ENCODE measurements at places on chromosomes 5 and 9. TPM values are rescaled to one million over a fixed set of nuclear protein-coding genes. Genes with fewer than 3 reads are reported as not detected.

DNA sequence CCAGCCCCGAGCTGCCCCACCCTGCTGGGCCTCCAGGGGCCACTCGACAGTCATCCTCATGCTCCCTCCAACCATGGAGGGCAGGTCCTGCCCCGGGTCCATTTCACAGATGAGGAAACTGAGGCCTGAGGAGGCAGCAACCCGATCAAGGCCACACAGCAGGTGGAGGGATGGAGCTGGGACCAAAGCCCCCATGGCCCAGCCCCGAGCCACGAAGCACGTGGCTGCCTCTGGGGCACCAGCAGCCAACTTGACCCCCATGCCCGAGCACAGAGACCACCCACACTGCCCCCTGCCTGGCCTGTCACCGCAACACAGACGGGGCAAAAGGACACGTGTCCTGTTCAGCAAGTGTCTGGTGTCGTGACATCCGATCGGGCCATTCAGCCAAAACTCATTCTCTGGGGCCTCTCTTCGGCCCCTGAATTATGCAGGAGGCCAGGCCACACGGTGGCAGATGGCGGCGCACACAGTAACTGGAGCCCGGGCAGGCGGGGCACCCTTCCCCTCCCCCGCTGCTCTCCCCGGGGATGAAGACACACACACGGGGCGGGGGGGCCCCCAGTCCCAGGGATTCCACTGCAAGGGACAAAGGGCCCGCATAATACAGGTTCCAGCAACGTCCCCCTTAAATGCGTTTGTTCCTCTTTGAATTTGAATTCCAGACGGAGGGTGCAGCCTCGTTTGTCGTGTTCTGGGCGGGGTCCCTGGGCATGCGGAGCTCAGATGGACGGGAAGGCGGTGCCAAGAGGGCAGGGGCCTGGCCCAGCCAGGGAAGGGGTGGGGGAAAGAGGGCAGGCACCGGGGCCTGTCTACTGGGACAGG lies 29.4 kb upstream of the TMEM250 start:
- H3K27ac ChIP-seq = no peak overlapping the region
- H3K27me3 ChIP-seq = peaks cover 5% of the 10 kb centered on the region
- peak; percentile 29 for DNase-seq
- no peaks in the 10 kb centered on the region for H3K36me3 ChIP-seq
- H3K4me3 ChIP-seq = no peak overlapping the region
- H3K4me1 ChIP-seq = peaks cover 18% of the 10 kb centered on the region

Gene TMEM167A
- 146 TPM for total RNA-seq

- H3K4me3 ChIP-seq = no peak overlapping the region
- no peak for DNase-seq
- H3K4me1 ChIP-seq = peaks cover 59% of the 10 kb centered on the region
These were observed 13.3 kb downstream of the PDGFRB start for GRCh38 chr5:150142185-150142958.

Gene SAXO1
- total RNA-seq = 0.02 TPM

DNA sequence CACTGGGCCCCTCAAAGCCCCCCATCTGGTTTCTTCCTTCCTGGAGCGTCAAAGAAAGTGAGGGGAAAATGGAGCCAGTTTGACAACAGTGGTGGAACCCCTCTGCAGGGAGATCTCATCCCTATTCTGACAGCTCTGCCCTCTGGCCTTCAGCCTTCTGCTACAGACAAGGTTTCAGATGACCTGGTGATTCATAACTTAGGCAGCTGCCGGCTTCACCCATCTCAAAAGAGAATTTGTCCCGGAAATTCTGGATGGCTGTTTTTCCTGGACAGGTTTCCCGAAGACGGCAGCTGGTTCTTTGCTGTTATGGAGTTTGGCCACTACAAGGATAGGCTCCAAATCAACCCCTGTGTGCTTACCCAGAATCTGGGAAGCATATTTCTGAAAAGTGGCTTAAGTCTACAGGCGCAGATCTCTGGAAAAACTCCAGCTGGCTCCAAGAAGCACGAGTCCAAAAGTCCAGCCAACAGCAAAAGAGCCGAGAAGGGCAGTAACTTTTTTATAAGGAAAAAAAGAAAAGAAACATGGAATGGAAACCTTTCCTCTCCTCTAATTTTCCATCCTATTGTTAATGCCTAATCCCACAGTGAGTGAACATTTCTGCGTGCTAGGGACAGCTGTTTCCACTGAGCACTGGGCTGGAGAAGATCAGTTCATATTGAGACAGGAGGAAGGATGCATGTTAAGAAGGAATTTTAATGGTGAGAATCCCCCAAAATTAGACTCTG lies 54.5 kb downstream of the ZNF366 start:
- no peak overlapping the region for H3K4me3 ChIP-seq
- no peaks in the 10 kb centered on the region for H3K36me3 ChIP-seq
- peaks cover 3% of the 10 kb centered on the region for H3K27me3 ChIP-seq
- no peak overlapping the region for H3K27ac ChIP-seq
- DNase-seq = no peak

- no peak for DNase-seq
- H3K27me3 ChIP-seq = no peaks in the 10 kb centered on the region
- peaks cover 18% of the 10 kb centered on the region for H3K36me3 ChIP-seq
- peaks cover 10% of the 10 kb centered on the region for H3K4me1 ChIP-seq
- peak overlapping the region; percentile 28 for H3K27ac ChIP-seq
These were observed 9.3 kb downstream of the FBN2 start for GRCh38 chr5:128528637-128529255.

DNA sequence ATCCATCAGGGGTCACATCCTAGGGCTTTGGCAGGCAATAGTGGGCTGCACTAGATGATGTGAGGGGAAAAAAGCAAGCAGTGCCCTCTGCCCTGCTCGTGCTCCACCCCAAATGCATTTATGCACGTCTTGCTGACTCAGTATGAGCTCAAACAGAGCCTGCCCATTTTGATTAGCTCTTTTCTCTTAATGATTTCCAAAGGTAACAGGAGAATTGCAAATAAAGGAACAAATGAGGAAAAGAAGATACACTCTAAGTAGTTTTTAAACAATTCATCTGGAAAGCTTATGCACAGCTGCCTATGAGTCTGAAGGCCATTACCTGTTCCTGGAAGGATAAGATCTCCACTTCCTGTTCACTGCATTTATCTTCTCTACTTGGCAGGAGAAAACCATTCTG lies 364.2 kb downstream of the TMEM232 start:
- H3K27ac ChIP-seq = no peak overlapping the region
- no peaks in the 10 kb centered on the region for H3K36me3 ChIP-seq
- peaks cover 10% of the 10 kb centered on the region for H3K4me1 ChIP-seq

- no peaks in the 10 kb centered on the region for H3K27me3 ChIP-seq
- peak; percentile 85 for DNase-seq
- peaks cover 58% of the 10 kb centered on the region for H3K4me1 ChIP-seq
- H3K27ac ChIP-seq = peak overlapping the region; percentile 67
- H3K4me3 ChIP-seq = peak overlapping the region; percentile 89
- H3K36me3 ChIP-seq = no peaks in the 10 kb centered on the region
These were observed 1.6 kb upstream of the HAPLN1 start for GRCh38 chr5:83721953-83722901.

Gene ARSK
- total RNA-seq = 12.8 TPM

DNA sequence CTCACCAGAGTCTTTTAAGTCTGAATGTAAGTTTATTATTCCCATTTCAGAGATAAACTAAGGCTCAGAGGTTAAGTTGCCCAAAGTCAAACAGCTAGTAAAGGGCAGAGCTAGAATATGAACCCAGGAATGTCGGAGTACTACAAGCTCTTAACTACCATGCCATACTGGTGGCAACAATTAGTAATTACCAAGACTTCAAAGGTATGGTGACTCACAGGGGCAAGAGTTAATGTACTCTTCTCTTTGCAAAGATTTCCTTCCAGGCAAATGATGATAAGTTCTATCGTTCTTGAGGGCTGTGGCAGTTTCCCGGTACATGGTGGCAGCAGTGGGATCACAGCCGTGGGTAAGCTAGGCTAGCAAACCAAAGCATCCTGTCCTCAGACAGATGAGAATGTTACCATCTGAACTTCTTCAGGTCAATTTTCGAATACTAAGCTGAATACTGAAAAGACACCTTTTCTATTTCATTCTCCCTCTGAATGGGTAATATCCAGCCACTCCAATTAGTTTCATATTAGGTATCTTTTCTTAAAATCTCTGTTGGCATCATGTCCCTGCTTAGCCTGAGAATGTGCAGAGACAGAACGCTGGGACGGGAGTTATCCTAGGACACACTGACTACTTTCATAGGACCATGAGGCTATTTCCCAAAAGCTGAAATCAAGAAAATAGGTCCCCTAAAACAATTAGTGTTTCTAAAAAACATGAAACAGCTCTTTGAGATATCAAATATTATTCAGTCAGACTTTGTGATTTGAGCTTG lies 117.0 kb upstream of the NR5A1 start:
- no peak overlapping the region for H3K4me3 ChIP-seq
- H3K27ac ChIP-seq = no peak overlapping the region
- H3K36me3 ChIP-seq = no peaks in the 10 kb centered on the region
- no peak for DNase-seq
- peaks cover 23% of the 10 kb centered on the region for H3K4me1 ChIP-seq

DNA sequence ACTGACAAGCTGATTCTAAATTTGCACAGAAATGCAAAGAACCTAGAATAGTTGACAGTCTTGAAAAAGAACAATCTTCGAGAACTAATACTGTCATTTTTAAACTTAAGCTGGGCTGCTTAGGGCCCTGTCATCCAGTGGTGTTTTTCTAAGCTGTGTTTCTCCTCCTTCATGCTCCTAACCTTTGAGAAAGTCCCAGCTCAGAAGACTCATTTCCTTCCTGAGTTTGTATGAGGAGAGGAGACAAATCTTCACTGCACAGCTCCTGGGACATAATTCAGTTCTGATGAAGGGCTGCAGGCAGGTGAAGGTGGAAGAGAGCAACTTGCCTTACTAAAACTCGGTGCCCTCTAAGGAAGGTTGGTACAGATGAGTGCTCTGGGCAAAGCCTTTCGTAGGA lies 109.5 kb upstream of the ANKRD55 start:
- H3K27ac ChIP-seq = no peak overlapping the region
- H3K27me3 ChIP-seq = no peaks in the 10 kb centered on the region
- H3K4me3 ChIP-seq = no peak overlapping the region

Gene SLC34A3
- total RNA-seq = 0.13 TPM

DNA sequence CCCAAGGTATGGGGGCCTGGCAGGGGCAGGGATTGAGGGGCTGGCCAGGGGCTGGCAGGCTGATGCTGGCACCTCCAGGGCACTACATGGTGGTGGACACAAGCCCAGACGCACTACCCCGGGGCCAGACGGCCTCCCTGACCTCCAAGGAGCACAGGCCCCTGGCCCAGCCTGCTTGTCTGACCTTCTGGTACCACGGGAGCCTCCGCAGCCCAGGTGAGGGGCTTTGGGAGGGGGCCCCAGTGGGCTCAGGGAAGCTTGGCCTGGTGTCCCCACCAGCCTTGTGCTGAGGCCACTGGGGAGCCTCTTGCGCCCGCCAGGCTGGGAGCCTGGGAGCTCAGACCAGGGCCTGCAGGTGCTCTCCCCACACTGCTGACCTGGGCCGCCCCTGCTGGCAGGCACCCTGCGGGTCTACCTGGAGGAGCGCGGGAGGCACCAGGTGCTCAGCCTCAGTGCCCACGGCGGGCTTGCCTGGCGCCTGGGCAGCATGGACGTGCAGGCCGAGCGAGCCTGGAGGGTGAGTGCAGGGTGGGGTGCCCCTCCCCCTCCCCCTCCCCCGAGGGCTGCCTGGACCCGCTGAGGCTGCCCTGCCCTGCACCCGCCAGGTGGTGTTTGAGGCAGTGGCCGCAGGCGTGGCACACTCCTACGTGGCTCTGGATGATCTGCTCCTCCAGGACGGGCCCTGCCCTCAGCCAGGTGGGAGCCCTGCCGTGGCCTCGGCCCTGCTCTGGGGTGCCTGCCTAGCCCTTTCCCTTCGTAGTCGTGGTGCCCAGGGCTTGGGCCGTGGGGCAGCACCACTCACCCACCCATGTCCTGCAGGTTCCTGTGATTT lies 5.7 kb downstream of the MAMDC4 start:
- H3K27ac ChIP-seq = no peak overlapping the region
- 0 out of 2 replicates have a peak, but pooled peaks cover 3% of the 10 kb centered on the region for H3K36me3 ChIP-seq
- peak; percentile 12 for DNase-seq
- no peaks in the 10 kb centered on the region for H3K27me3 ChIP-seq

DNA sequence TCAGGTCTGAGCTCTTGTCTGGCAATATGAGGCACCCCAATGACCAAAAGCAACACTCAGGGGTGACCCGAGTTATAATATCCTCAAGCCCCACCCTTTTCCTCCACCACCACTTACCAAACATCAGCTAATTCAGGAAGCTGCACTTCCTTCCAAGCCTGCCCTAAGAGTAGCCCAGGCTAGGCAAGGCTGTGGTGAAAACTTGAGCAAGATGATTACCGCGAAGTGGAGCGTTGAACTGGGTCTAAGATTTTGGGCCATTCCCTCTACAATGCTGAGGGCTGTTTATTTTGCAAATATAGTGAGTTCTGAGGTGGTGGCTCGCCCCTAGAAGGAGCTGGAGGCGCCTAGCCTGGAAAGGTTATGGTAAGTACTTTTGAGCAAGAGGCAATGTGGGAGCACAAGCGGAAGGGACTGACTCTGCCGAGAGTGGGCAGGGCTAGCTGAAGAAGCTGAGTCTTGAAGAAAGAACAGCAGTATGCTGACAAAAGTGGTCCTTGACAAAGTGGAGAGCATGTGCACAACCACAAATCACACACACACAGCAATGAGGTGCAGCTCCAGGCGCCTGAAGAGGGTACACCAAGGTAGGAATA lies at the start of gene HK3:
Gene HK3 (minus strand): TSS at position 51 of the 596 bp plus-strand sequence. CDS start 3,187 bp downstream, outside the sequence.
- DNase-seq = no peak
- H3K4me1 ChIP-seq = peaks cover 11% of the 10 kb centered on the region
- no peaks in the 10 kb centered on the region for H3K27me3 ChIP-seq
- no peak within 1 kb of the TSS for H3K4me3 ChIP-seq

DNA sequence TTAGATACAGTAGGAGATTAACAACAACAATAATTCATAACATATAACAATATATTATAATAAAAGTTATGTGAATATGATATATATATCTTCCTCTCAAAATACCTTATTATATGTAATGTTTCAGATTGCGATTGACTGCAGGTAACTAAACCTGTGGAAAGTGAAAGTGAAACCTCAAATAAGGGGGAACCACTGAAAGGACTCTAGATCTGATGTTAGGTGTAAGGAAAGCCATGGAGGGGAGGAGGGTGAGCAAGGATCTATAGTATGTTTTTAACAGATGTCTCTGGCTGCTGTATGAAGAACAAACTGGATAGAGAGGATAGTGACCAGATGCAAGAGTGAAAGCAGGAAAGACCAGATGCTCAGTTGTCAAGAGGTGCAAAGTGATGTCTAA lies 5.8 kb upstream of the FSTL4 start:
- DNase-seq = no peak
- H3K27ac ChIP-seq = no peak overlapping the region
- H3K4me3 ChIP-seq = no peak overlapping the region
- H3K4me1 ChIP-seq = peaks cover under 1% of the 10 kb centered on the region
- no peaks in the 10 kb centered on the region for H3K36me3 ChIP-seq
- peaks cover 29% of the 10 kb centered on the region for H3K27me3 ChIP-seq

GRCh38 chr9:78121488-78121887 lies 89.9 kb upstream of the GNAQ start:
- H3K4me1 ChIP-seq = peaks cover 6% of the 10 kb centered on the region
- H3K36me3 ChIP-seq = no peaks in the 10 kb centered on the region
- DNase-seq = peak; percentile 80

DNA sequence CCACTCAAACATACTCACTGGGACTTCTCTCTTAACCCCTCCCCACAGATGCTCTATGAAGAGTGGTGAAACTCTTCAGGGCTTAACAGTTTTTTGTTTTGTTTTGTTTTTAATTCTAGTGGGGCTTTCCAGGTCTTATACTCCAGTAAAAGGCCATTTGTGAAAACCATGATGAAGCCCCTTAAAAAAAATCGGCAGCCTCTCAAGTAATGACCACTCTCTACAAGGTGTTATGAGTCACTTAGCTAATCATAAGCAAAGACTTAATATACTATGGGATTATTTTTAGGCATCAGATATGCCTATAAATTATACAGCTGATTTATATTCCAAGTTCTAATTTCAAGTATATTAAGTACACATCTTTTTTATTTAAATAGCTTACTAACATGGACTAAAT lies 607.9 kb downstream of the RAB3C start:
- DNase-seq = no peak
- H3K4me1 ChIP-seq = peaks cover 16% of the 10 kb centered on the region
- no peak overlapping the region for H3K4me3 ChIP-seq
- H3K27ac ChIP-seq = no peak overlapping the region
- peaks cover 2% of the 10 kb centered on the region for H3K36me3 ChIP-seq

Gene GRAMD2B
- 10.3 TPM for total RNA-seq
